ENCODE measurements at places on chromosomes 2 and 18.

- DNase-seq, result no peak
Observed at GRCh38 chr18:62450175-62450545, 72.7 kb upstream of the ZCCHC2 start.

DNA sequence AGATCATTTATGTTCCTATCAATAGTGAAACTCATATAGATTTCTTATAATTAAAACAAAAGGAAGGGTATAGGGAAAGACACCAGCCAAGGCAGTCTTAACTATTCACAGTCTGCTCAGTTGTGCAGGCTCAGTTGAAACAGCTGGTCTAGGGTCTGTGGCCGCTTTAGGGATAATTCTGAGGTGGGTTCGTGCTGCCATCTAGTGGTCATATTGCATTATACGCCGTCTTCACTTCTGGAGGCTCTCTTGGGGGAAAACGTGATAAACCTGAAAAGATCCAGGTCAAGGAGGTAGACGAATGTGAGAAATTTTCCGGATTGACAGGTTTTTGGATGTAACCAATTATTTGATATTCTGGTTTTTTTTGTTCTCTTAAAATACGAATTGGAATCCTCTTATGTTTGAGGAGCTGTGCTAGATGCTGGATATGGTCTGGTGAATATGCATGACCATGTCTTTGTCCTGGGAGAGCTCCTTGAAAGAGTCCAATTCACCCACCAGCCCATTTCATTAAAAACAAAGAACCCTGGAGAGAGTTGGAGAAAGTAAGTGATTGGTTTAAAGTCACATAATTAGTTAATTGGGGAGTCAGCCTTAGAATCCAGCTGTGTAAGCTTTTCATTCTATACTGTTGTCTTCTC, 492.4 kb downstream of the PLCL1 start:
- DNase-seq, result peak; percentile 52

- no peak for DNase-seq
Observed at GRCh38 chr2:108346827-108347226, 30.9 kb upstream of the SULT1C4 start.

- DNase-seq, result no peak
Observed at GRCh38 chr2:7966032-7966431, 715.8 kb upstream of the ID2 start.

DNA sequence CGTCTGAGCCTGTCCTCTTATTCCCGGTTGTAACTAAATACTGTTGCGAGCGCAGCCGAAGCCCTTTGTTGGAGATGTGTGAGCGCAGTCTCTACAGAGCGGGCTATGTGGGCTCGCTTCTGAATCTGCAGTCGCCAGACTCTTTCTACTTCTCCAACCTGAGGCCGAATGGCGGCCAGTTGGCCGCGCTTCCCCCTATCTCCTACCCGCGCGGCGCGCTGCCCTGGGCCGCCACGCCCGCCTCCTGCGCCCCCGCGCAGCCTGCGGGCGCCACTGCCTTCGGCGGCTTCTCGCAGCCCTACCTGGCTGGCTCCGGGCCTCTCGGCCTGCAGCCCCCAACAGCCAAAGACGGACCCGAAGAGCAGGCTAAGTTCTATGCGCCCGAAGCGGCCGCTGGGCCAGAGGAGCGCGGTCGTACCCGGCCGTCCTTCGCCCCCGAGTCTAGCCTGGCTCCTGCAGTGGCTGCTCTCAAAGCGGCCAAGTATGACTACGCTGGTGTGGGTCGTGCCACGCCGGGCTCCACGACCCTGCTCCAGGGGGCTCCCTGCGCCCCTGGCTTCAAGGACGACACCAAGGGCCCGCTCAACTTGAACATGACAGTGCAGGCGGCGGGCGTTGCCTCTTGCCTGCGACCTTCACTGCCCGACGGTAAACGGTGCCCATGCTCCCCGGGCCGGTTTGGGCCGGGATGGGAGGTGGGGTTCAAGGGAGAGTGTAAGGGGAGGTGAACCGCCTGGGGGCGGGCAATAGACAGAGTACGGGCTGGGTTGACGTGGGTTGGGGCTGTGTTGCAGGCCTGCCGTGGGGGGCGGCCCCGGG, at the start of gene HOXD12:
Gene HOXD12 (plus strand): TSS at position 68 of the 819 bp plus-strand sequence. CDS start 7 bp downstream, at position 75.
- no peak for DNase-seq

DNA sequence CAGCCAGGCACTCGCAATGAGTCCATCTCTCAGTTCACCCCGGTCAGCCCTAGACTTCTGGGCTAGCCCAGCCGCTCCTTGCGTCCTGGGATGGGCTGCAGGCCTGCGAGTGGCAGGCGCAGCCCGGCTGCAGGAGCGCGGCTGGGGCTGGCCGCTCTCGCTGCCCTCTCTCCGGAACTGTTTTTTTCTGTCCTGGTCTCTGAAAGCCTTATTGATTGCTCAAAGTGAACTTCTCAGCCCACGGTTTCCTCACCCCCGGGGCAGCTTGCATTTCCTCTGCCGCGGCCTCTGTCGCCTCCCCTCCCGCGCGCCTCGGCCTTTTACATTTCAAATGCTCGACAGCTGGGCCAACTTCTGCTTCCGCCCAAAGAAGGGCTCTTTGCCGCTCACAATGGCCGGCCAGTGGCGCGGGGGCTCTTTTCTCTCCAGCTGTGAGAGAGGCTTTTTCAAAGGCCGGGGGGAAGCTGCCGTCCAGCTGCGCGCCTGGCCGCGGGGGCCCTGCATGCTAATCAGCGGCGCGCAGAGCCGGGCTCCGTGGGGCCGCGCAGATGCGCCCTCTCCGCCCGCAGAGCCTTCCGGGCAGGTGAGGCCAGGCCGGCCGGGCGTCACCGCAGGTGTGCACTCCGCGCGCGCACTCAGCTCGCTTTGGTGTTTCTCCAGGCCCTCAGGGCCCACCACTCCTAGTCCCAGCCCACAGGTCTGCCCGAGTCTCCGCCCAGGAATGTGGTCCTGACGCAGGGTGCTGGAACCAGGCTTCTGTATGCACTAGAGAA, 513.8 kb downstream of the RNF144A start:
- no peak for DNase-seq

DNA sequence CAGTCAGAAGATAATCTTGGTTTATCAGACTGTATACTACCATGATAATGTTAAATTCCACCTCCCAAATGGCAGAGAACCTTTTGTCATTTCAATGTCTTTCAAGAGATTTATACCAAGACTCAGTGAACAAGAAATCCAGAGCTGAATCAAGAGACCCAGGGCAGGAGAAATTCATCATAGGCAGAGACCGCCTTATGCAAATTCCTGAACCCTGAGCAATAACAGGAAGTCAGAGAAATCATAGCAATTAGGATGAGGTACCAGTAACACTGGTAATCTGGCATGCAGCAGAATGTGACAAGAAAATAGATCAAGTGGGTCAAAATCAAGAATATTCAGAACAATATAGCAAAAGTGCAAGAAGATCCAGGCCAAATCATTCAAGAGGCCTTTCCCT, 412.4 kb upstream of the LRATD1 start:
- DNase-seq, result peak; percentile 36

DNA sequence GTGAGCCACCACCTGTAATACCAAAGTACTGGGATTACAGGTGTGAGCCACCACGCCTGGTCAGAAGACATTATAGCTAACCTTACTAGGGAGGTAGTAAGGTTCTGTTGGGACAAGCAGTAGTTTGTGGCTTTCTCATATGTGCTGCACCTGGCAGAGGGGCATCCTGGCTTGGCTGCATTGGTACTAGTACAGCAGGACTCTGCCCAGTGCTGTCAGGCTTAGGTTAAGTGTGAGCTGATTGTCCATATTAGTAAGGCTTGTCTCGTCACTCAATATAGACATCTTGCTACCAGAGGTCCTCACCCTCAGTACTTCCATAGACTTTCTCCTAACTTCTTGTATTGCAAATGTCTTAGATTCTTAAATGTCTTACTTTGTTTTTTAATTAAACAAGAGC, 96.1 kb downstream of the ASAP2 start:
- no peak for DNase-seq

DNA sequence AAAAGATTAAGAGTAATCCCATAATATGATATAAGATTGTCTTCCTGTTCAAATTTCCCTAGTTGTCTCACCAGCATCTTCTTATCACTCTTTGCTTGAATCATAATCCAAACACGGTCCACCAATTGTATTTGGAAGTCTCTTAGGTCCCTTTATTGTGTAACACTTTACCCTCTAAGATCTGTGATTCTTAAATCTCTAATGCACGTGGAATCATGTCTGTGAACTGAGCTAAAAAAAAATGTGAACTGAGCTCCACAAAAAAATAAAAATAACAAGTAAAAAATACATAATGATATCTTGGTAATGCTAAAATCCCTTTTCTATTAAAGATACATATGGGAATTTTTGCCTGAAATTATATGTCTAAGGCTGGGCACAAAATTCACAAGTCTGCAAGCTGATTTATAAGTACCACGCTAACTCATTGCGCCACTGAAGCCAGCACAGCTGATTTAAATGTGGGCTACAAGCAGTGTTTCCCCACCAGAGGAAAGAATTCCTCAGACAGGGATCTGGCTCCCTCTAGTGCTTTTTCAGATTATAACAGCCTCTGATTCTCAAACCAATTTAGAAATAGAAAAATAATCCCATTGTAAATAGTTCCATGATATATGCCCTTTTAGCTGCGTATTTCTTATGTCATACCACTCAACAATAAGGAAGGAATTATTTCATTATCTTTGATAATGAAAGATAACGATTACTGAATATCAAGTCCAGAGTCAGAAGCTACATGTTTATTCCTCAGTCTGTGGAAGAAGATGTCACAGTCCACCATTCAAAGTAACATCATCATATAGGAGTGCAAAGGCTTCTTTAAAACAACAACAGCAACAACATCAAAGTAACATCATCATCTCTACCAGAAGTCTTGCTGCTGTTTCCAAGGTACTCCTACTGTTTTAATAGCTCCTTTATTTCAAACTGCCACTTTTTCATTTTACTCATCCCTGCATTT, 22.9 kb downstream of the RBM43 start:
- peak; percentile 70 for DNase-seq

Data from fibroblast of skin of back (primary cell).